Astrocyte of the spinal cord (primary cell): ENCODE measurements at places on chromosomes 12 and 14.
A peak's percentile ranks its signal among the peaks of the same experiment; 100 is the strongest.

- no peak for DNase-seq
Observed at GRCh38 chr14:81676395-81676794, 142.7 kb upstream of the SEL1L start.

- DNase-seq, result peak; percentile 88
Observed at GRCh38 chr12:91180582-91181395, 1.8 kb downstream of the DCN start.

GRCh38 chr14:105384605-105385321, 13.6 kb upstream of the TEX22 start:
- no peak for DNase-seq

DNA sequence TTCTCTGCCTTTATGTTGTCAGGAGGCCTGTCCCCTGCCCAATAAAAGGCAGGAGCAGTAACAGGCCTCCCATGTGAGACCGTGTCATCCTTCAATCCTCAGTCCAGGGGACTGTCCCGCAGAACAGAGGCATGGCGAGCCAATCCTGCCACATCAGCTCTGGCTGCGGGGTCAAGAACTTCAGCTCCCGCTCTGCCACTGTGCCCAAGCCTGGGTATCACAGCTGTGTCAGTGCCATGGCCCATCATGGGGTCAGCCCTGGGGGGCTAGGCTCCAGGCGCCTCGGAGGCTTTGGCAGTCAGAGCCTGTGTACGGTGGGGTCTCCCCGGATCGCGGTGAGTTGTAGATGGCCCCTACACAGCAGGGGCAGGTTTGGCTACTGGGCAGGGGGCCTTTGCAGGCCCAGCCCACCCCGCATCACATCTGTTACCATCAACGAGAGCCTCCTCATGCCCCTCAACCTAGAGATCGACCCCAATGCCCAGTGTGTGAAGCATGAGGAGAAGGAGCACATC, 19.9 kb upstream of the KRT83 start:
- DNase-seq, result no peak

DNA sequence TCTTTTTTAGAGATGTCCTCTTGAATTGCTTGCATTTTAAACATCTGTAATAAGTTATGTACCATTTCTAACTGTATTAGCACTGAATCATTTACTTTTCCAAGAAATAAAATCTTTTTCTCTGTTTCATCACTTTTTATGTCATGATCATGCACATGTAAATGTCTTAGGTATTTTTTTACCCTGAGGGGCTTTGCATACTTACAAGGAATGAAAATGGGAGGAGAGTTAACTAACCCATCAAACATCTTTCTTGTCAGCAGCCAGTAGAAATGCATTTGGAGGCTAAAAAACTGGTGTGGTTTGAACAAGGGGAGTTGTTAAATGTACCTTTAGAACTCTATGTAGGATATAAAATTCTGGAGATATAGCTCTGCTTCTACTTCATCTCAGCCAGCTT, 1080.3 kb downstream of the GALC start:
- DNase-seq, result no peak

GRCh38 chr12:129613314-129613713, 290.5 kb downstream of the TMEM132D start:
- no peak for DNase-seq

GRCh38 chr12:96399120-96399918, 920 bp downstream of the CDK17 start:
- DNase-seq, result peak; percentile 75

GRCh38 chr12:9184276-9184675, 23.9 kb downstream of the PZP start:
- no peak for DNase-seq

DNA sequence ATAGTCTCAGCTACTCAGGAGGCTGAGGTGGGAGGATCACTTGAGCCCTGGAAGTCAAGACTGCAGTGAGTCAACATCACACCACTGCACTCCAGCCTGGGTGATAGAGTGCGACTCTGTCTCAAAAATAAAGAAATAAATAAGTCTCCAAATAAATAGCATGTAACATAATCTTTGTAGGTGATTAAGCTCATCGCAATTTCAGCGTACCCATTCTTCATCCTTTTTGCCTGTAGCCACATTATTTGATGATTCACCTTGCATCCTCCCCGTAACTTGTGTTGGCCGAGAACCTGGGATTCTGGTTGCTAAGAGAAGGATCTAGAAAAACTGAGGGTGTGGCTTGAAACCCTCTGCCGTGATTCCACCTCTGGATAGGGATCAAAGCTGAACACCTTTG, 115.1 kb downstream of the GALC start:
- no peak for DNase-seq

DNA sequence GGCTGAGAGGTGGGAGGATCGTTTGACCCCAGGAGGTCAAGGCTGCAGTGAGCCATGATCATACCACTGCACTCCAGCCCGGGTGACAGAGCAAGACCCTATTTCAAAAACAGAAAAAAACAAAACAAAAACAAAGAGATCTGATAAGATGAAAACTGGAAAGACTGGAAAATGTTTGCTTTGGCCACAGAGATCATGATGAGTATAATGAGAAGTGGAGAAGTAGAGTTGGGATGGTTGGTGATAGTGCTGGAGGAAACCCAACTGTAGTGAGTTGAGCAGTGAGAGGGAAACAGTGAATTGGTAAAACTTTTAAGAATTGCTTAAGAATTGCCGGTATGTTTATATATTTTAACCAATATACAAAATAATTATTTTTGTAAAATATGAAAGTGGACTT, 39.2 kb downstream of the MON2 start:
- no peak for DNase-seq

DNA sequence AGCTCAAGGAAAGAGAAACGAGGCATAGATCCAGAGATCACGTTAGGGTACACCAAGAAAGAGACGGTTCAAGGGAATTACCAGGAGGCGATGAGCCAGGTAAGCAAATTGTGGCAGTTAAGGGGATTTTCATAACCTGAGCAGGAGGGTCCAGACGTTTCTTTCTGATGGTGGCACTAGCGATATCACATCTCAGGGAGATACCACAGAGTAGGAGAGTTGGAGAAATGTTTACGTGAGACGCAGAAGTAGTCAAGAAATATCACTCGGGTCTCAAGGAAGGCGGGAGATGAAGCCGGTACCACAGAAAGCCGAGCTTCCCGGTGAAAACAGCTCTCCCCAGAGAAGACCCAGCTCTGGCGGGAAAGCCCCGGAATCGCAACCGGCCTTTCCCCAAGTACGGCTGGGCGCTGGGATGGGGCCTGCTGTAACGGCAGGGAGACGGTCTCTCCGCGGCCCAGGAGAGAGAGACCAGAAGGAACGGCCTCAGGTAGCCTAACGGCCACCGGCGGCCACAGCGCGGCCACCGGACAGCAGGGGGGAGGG, 485 bp downstream of the SENP1 start:
- DNase-seq, result no peak

DNA sequence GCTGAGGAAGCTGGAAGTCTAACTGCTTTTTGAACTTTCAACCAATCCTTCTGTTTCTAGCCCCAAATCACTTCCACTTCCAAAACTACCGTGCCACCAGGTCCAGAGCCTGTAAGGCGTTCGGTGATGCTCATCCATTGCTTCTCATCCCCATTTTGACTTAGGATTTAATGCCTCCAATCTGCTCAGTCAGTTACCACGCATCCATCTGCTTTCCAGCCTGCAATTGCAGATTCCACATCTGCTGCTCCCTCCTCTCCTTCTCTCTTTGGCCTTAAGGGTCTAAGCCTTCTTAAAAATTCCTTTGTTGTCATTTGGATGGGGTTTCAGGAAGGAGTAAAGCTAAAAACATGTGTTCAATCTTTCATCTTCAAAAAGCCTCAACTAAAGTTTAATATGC, 74.7 kb downstream of the TUNAR start:
- DNase-seq, result no peak

- DNase-seq, result no peak
Observed at GRCh38 chr14:99502989-99503421, 21.8 kb downstream of the CCNK start.

GRCh38 chr14:51209457-51209856, 30.6 kb upstream of the TMX1 start:
- DNase-seq, result no peak
